Cortex of kidney (tissue), 1 donor: ENCODE measurements at places on chromosomes 7 and 10.

DNA sequence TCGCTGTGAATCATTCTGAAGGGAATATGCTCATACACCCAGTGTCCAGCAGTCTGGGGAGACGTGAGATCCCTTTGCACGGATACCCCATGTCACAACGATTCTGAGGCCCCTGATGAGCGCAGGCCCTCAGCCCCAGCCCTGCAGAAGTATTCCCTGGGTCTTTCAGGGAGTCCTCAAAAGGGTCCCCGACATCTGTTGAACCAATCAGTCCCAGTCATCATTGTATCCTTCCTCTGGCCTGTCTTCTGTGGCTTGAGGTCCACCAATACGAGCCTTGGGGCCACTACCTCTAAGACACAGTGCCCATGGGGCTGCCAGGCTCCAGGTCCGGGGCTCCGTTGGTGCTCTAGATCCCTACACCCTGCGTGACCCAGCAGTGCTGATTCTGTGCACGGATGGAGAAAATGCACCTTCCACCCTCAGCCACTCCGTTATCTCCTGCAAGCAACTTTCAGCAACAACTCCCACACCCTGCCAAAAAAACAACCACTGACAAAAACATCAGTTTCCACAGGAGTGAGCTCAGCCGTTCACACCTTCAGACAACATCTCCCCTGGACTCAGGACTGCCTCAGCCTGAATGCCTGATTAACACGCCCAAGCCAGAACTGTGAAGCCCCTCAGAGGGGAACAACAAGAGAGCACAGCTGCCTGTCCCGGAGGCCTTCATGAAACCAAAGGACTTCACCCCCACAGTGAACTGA is 46.9 kb upstream of the KDM7A start:
- DNase-seq = no peak

- no peak for DNase-seq
These were observed 38.2 kb upstream of the PPIF start for GRCh38 chr10:79308969-79309665.

DNA sequence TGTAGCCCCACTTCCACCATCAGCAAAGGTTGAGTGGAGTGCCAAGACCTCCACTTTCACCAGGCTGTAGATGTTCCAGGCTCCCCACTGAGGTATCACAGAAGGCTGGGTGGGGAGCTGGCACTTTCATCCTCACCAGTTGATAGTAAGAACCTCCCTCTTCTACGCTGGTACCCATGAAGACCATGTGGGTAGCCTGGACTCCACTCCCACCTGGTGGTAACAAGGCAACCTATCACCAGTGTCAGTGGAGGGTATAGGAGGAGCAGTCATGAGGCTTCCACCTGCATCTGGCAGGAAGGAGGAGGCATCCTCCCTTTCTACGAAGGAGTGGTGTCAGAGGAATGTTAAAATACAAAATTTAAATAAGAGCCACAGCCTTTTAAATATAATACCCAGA is 4.4 kb downstream of the SMIM30 start:
- no peak for DNase-seq

DNA sequence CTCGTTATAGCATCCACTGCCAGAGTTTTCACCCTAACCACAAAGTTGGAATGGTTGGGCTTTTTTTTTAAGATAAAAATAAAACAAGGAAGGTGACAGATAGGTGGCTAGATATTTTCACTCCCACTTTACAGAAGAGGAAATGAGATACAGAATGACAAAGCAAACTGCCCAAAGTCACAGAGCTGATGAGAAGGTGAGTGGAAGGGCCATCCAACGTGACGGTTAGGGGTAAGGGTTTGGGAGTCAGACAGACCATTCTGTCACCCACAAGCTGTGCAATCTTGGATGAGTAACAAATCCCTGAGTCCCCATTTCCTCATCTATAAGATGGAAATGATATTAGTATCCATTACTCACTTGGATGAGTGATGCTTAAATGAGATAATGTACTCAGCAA is 106.9 kb upstream of the PDLIM1 start:
- DNase-seq = no peak

DNA sequence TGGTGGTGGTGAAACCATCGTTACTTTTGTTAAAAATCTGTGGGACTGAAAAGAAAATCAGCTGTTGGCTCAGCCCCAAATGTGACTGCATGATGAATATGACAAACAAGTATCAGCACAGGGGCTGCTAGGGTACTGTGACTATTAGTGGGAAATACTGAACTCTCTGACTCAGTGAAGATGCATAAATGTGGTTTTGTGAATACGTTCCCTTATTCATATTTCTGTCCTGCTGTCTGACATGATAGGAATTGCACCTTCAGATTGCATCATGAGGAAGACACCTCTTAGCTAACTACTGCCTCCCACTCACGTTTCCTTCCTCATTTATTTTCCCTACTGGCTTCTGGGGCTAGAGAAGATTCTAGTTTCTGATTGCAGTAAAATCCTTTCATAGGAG is 1.4 kb downstream of the CLEC5A start:
- no peak for DNase-seq

DNA sequence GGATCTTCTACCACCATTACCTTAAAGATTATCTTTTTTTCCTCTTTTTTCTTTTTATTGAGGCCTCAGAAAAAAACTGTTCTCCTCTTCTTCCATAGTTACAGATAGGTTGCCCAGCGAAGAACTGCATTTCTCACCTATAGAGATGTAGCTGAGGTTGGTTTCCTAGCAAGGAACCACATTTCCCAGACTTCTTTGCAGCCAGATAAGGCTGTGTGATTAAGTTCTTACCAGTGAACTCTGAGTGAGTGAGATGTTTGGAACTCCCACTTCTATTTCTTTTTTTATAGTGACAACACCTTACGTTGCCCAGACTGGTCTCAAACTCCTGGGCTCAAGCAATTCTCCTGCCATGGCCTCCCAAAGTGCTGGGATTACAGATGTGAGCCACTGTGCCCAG is 5.9 kb upstream of the MCMBP start:
- no peak for DNase-seq

DNA sequence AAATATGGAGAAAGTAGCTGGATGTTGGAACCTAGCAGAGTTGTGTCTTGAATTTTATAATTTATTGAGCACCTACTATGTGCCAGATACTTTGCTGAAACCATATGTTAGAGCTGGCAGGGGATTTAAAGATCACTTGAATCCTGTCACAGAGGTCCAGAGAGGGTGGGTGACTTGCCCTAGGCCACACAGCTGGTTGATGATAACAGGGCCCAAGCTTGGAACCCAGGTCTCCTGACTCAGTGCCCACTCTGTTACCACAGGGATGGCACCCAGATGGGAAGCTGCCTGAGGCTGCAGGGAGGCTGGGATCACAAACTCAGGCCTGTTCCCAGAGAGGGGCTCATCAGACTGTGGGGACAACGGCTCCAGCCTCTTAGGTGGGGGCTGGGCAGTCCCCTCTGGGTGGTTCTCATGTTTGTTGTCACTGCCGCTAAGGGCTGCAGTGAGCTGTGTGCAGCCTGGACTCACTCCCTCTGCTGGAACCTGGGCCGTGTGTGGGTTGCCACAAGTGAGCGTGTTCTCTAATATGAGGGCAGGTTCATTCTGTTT is 18.6 kb downstream of the GOLGA7B start:
- DNase-seq = no peak

GRCh38 chr10:44391981-44392380 is 7.1 kb upstream of the CXCL12 start:
- no peak for DNase-seq

DNA sequence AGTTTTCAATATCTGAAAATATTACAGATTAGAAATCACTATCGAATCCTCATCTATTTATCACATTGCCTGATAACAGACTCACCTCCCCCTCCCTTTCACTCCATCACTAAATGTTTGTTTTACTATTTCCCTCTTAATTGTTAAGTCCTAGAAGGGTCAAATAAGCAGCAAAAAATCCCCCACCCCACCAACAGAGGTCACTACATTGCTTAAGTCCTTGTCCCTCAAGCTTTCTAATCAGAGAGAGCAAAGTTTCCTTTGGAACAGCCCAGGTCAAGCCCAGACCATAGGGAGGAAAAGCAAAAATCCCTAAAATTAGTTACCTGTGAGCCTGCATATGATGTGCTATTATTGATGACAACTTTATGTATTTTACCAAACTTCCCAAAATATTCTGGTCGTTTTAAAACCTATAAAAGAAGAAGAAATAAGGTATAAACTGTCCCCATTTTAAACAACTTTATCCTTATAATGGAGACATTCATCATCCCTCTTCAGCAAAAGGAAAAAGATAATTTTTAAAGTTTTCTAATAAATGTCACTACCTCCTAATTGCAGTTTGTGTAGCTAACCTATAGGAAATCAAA is 95.0 kb downstream of the CNOT4 start:
- no peak for DNase-seq

GRCh38 chr10:132547421-132547861 is 9.9 kb downstream of the INPP5A start:
- DNase-seq = no peak

DNA sequence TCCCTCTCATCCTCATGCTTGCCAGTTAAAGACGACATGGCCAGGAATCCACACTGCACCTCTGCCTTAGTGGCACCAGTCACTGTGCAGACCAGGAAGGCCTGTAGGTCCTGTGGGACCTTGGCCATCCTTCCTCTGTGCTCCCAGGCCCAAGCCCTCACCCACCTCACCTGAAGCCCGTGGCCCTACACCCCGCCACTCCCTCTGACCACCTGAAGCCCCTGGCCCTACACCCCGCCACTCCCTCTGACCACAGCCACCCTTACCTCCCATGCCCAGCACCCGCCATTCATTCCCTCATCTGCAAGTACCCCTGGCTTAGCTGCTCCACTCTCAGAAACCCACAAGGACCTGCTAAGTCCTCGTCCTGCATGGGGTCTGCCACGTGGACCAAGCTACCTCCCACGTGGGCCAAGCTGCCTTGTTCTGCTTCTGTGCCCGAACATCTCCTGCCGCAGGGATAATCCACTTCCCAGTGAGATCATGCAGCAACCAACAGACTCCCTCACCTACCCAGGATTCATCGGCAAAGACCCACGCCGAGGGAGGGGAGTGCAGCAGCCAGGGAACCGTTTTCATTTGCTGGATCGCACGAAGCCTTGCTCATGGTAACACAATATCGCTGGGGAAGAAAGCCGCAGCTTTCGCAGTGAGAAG is 151.2 kb downstream of the TCERG1L start:
- no peak for DNase-seq

GRCh38 chr10:484441-484924 is 205.0 kb downstream of the DIP2C start:
- no peak for DNase-seq

GRCh38 chr10:76624470-76624869 is 1013.1 kb downstream of the KCNMA1 start:
- no peak for DNase-seq

GRCh38 chr7:150781103-150781502 is 19.1 kb downstream of the TMEM176B start:
- no peak for DNase-seq

GRCh38 chr7:130441408-130441869 is 623 bp upstream of the CEP41 start:
- no peak for DNase-seq

DNA sequence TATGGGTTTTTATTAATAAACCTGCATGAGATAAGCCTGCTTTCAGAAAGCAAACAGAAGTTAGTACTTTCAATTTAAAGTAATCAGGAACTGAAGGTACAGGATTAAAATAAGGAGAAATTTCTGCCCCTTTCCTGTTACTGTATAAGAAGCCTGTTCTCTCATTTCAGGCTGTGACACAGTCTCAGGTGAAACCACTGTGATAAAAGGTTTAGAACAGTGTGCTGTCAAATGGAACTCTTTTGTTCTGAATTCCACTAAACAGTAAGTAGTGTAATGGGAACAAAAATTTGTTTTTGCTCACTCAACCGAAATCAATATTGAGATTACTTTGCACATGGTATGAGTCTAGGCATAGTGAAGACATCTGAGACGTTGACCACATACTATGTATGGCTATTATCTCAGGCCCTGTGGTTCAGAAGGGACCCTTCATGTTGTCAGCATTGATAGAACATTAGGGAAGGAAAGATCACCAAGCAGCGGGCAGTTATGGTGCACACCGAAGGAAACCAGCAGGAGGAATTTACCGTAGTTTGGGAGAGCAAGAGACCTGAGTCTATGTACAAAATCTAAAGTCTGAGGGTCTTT is 14.9 kb downstream of the HEPACAM2 start:
- no peak for DNase-seq

GRCh38 chr7:148286150-148286549 is 304.4 kb upstream of the C7orf33 start:
- no peak for DNase-seq

DNA sequence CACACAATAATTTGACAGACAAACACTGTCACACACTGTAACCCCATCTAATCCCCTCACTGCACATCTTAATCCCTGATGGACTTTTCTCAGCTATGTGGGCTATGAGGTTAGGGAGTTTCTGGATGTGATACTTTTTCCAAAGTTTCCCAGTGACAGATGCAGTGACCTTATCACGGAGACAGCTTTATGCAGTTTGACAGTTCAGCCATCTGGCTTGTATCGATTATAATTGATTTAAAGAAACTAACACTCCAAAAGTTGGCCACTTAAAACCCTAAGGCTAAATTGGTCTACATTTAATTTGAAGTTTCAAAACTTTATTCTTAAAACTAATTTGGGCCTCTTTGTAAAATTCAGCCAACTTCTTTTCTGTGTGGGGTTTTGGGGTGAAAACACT is 196.7 kb downstream of the SDK1 start:
- no peak for DNase-seq

DNA sequence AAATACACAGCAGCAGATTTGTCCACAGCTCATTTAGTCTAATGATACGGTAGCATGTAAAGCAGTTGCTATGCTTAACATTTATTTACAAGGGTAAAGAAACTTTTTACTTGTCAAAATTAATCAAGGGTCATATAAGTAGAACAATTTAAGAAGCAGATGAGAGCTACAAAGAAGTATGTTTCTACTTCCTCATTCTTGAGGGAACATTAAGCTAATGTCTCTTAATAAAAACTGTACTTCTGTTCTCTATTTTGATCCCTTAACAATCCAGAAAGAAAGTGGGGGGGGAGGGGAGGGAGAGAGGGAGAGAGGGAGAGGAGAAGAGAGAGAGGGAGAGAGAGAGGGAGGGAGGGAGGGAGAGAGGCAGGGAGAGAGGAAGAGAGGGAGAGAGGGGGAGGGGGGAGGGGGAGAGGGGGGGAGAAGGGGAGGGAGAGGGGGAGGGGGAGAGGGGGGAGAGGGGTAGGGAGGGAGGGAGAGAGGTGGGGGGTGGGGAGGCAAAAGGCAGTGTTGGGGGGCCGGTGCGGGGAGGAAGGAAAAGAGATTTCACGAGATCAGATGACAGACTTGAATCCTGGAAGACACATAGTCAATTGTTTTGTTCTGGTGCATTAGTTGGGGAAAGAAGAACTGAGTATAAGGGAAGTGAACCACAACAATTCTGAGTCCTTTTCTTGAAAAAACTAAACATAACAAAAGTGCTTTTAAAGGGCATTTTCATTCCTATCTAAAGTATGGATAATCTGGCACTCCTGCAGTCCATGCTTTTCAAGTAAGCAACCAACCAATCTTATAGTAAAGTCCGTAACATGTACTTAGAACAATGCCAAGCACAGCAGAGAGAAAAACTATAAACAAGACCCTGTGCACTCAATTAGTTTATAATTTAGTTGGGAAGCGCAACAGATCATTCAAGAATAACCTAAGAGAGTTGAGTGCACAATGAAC is 128.0 kb downstream of the USP6NL start:
- DNase-seq = no peak

- DNase-seq = no peak
These were observed 117.9 kb upstream of the AGR3 start for GRCh38 chr7:16999541-17000267.

GRCh38 chr7:28983396-28984190 is 25.5 kb upstream of the TRIL start:
- DNase-seq = no peak

- DNase-seq = no peak
These were observed 20.7 kb downstream of the ABI1 start for GRCh38 chr10:26839966-26840627.
